ENCODE measurements at places on chromosomes 16 and 17. TPM values are rescaled to one million over a fixed set of nuclear protein-coding genes. Genes with fewer than 3 reads are reported as not detected.

C16orf78 gene
- total RNA-seq: not detected

FBXO39 gene
- not detected for total RNA-seq

IGSF6 gene
- total RNA-seq: not detected

RNF112 gene
- total RNA-seq: 2.3 TPM

SEPTIN12 gene
- not detected for total RNA-seq

PRSS8 gene
- total RNA-seq: 0.12 TPM

ARHGAP23 gene
- 137 TPM for total RNA-seq

SLC16A5 gene
- 5.0 TPM for total RNA-seq

SP6 gene
- total RNA-seq: not detected

ALDH3A1 gene
- total RNA-seq: not detected

MYH2 gene
- total RNA-seq: 3.5 TPM

SSTR5 gene
- total RNA-seq: not detected

TEKT5 gene
- total RNA-seq: 0.09 TPM

GRN gene
- total RNA-seq: 643 TPM

AOC2 gene
- 0.12 TPM for total RNA-seq

IKZF3 gene
- not detected for total RNA-seq

AANAT gene
- total RNA-seq: not detected

WNK4 gene
- total RNA-seq: 3.9 TPM

RNF135 gene
- 23.6 TPM for total RNA-seq

ADAM11 gene
- 2.7 TPM for total RNA-seq

MYH11 gene
- not detected for total RNA-seq

KAT7 gene
- 17.5 TPM for total RNA-seq

SLC6A2 gene
- total RNA-seq: not detected

SULT1A2 gene
- total RNA-seq: 2.8 TPM

TEKT1 gene
- total RNA-seq: not detected

WSCD1 gene
- total RNA-seq: under 0.01 TPM

DHRS7C gene
- total RNA-seq: not detected

CLEC18A gene
- not detected for total RNA-seq

QPRT gene
- total RNA-seq: 76.7 TPM

KSR1 gene
- 7.4 TPM for total RNA-seq

TNFRSF13B gene
- total RNA-seq: not detected

CES4A gene
- 1.2 TPM for total RNA-seq

SLC43A2 gene
- total RNA-seq: 2.9 TPM

KCNH4 gene
- total RNA-seq: not detected

TAT gene
- total RNA-seq: not detected

RDM1 gene
- total RNA-seq: not detected

HSPB9 gene
- total RNA-seq: not detected

RSKR gene
- 8.6 TPM for total RNA-seq

CDR2L gene
- 20.7 TPM for total RNA-seq

TP53TG3C gene
- not detected for total RNA-seq

KRT15 gene
- total RNA-seq: not detected

HS3ST2 gene
- total RNA-seq: not detected

MYCBPAP gene
- 0.23 TPM for total RNA-seq
